Activated CD8-positive, alpha-beta memory T cell treated with anti-CD3 and anti-CD28 coated beads, Interleukin-2, amount 10 ng/mL, durations not matched to agents 7 days and 5 days (primary cell): ENCODE measurements at places on chromosomes 12 and 14. TPM values are rescaled to one million over a fixed set of nuclear protein-coding genes. Genes with fewer than 3 reads are reported as not detected.

GRCh38 chr14:102630405-102630804, 38.0 kb downstream of the RCOR1 start:
- H3K4me1 ChIP-seq, result peaks cover 17% of the 10 kb centered on the region
- no peak for DNase-seq
- H3K27ac ChIP-seq, result no peak overlapping the region
- H3K36me3 ChIP-seq, result peaks cover 5% of the 10 kb centered on the region
- H3K4me3 ChIP-seq, result no peak overlapping the region

GRCh38 chr14:73235531-73236155, 1.7 kb upstream of the PAPLN start:
- no peaks in the 10 kb centered on the region for H3K36me3 ChIP-seq
- H3K4me1 ChIP-seq, result peaks cover 19% of the 10 kb centered on the region

- H3K27me3 ChIP-seq, result no peaks in the 10 kb centered on the region
- no peak for DNase-seq
Measured at GRCh38 chr12:727321-727720, 25.1 kb upstream of the WNK1 start.

- H3K36me3 ChIP-seq, result no peaks in the 10 kb centered on the region
- no peaks in the 10 kb centered on the region for H3K27me3 ChIP-seq
- no peak for DNase-seq
- no peaks in the 10 kb centered on the region for H3K4me1 ChIP-seq
Measured at GRCh38 chr12:87336814-87337336, 692.3 kb downstream of the C12orf50 start.

GRCh38 chr12:102992720-102993119, 35.2 kb downstream of the ASCL1 start:
- peaks cover 12% of the 10 kb centered on the region for H3K4me1 ChIP-seq
- H3K36me3 ChIP-seq, result no peaks in the 10 kb centered on the region
- no peak overlapping the region for H3K4me3 ChIP-seq

- no peak overlapping the region for H3K27ac ChIP-seq
- no peak for DNase-seq
- no peaks in the 10 kb centered on the region for H3K36me3 ChIP-seq
- H3K4me1 ChIP-seq, result no peaks in the 10 kb centered on the region
- H3K4me3 ChIP-seq, result no peak overlapping the region
Measured at GRCh38 chr14:105818712-105819005, 292.3 kb downstream of the TMEM121 start.

GRCh38 chr12:8036346-8036745, 3.8 kb downstream of the FOXJ2 start:
- DNase-seq, result no peak
- peaks cover 64% of the 10 kb centered on the region for H3K4me1 ChIP-seq
- H3K27ac ChIP-seq, result no peak overlapping the region
- peaks cover 10% of the 10 kb centered on the region for H3K36me3 ChIP-seq

- H3K36me3 ChIP-seq, result peaks cover 25% of the 10 kb centered on the region
- no peaks in the 10 kb centered on the region for H3K27me3 ChIP-seq
- H3K27ac ChIP-seq, result no peak overlapping the region
- DNase-seq, result no peak
- H3K4me3 ChIP-seq, result no peak overlapping the region
Measured at GRCh38 chr12:4505376-4505986, 33.2 kb upstream of the RAD51AP1 start.

DNA sequence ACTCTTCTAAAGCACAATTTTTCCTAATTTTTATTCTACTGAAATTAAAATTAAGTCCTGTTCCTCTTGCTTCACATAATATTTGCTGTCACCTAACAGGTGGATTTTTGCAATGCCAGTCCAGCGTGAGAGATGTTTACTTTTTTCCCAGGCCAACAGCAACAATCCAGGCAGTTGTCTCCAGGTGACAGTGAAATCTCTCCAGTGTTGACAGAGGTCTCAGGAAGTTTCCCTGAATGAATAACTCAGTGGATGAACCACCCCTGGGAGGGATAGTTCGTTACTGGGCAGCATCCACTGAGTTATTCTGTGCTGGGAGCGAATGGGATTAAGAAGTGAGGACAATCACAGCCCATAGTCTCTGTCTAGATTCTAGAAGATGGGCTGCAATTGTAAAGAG, 7.1 kb upstream of the NT5DC3 start:
- H3K4me1 ChIP-seq, result peaks cover 3% of the 10 kb centered on the region
- H3K27ac ChIP-seq, result no peak overlapping the region
- no peak overlapping the region for H3K4me3 ChIP-seq
- H3K27me3 ChIP-seq, result peaks cover 13% of the 10 kb centered on the region
- DNase-seq, result no peak

DNA sequence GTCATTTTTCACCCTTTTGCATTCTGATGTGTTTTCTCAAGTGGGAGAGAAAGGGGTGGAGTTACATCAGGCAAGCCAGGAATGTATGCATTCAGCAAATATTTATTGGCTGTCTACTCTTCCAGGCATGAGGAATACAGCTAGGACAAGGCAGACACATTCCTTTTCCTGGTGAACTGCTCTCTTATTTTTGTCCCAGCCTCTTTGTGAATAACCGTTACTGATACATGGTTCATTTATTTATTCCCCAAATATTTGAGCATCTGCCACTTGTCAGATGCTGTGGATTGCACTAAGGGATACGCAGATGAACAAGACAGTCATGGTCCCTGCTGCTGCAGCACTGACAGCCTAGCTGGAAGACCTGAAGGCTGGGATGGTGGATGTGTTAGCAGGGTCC, 6.1 kb downstream of the PELI2 start:
- no peak overlapping the region for H3K27ac ChIP-seq
- peaks cover 1% of the 10 kb centered on the region for H3K36me3 ChIP-seq
- H3K4me3 ChIP-seq, result no peak overlapping the region
- H3K4me1 ChIP-seq, result peaks cover 18% of the 10 kb centered on the region
- DNase-seq, result no peak

- H3K27ac ChIP-seq, result no peak overlapping the region
- no peaks in the 10 kb centered on the region for H3K27me3 ChIP-seq
- no peak overlapping the region for H3K4me3 ChIP-seq
- peaks cover 3% of the 10 kb centered on the region for H3K36me3 ChIP-seq
Measured at GRCh38 chr14:68366656-68367055, 426.2 kb downstream of the ZFP36L1 start.

GRCh38 chr12:77060136-77060882, 5.1 kb downstream of the E2F7 start:
- no peak overlapping the region for H3K4me3 ChIP-seq
- H3K27me3 ChIP-seq, result no peaks in the 10 kb centered on the region
- no peak overlapping the region for H3K27ac ChIP-seq
- H3K4me1 ChIP-seq, result peaks cover 39% of the 10 kb centered on the region

DNA sequence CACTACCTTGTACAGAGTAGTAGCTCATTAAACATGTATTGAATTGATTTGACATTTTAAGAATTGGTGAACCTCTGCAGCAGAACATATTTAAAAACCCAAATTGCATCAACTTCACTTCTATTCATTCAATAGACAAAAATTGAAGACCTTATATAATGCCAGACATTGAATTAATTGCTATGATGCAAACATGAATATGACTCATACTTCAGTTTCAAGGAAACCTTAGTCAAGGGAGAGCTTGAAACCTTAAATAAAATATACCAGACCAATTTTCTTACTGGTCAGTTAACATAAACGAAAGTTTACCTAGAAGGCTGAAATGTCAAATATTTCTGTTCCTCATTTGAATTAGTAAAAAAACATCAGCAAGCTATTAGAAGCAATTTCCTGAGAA, 5.0 kb upstream of the MGAT4C start:
- no peak overlapping the region for H3K4me3 ChIP-seq
- H3K36me3 ChIP-seq, result no peaks in the 10 kb centered on the region
- no peak for DNase-seq
- H3K27me3 ChIP-seq, result no peaks in the 10 kb centered on the region

DNA sequence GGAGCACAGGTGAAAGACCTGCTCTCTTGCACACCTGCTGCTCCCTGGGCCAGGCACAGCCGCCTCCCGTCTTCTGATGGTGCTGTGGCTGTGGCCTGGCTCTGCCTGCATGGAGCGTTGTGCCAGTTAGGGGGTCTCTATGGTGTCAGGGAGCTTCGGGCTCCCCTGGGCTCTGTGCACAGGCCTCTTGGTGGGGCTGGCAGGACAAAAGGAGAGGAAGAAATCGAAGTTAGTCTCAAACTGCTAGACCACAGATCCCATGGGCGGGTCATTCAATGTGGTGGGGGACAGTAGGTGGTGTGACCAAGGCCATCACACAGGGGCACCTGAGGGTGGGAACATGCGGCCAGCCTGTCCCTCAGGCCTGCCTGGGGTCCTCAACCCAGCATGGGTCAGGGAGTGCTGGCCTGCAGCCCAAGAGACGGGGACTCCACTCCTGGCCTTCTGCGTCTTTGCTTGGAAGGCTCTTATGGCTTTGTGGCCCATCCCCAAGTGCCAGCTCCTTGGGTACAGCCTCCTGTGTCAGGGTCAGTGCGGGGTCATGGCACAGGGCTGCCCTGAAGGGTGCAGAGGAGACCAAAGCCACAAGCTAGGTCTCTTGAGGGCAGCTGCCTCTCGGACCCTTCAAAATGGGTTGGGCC, 84.1 kb downstream of the KIF26A start:
- H3K4me1 ChIP-seq, result peaks cover 25% of the 10 kb centered on the region
- no peak overlapping the region for H3K27ac ChIP-seq
- peaks cover 21% of the 10 kb centered on the region for H3K27me3 ChIP-seq

DNA sequence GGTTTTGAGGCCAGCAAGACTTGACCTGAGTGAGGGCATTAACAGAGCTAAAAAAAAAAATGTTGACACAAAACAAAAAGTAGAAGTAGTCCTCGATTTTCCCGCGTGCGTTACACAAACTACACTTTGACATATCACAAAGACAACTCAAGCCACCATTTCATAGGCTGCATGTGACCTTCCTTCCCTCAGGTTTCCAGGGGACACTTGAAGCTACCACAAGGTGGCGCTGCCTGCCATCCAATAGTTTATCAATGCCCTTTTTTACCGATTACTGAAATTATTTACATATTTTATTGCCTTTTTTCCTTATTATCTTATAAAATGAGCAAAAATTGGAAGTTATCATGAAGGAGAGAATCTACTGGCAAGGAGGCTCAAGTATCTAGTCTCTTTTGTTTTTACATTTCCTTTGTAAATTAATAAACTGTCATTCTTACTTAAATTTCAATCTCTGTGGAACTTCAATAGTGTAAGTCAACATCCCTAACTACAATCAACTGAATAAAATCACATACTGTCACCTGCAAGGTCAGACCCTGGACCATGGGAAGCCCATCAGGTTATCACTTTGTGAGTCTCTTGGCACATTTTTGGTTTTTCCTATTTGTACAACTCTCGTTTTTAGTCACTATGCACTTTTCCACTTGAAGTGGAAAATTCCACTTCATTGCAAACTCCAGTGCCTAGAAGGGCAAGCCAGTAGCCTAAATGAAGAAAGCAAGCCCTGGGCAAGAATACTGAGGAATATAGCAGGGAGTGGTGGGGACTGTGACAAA, 84.6 kb upstream of the CPSF6 start:
- peak; percentile 84 for DNase-seq
- H3K27ac ChIP-seq, result peak overlapping the region; percentile 42
- H3K4me1 ChIP-seq, result peaks cover 26% of the 10 kb centered on the region
- H3K4me3 ChIP-seq, result no peak overlapping the region

- H3K27me3 ChIP-seq, result no peaks in the 10 kb centered on the region
- peaks cover 36% of the 10 kb centered on the region for H3K4me1 ChIP-seq
- peak overlapping the region; percentile 39 for H3K4me3 ChIP-seq
- peak; percentile 82 for DNase-seq
- peak overlapping the region; percentile 84 for H3K27ac ChIP-seq
Measured at GRCh38 chr12:64714551-64714968, 44.6 kb downstream of the GNS start.

DNA sequence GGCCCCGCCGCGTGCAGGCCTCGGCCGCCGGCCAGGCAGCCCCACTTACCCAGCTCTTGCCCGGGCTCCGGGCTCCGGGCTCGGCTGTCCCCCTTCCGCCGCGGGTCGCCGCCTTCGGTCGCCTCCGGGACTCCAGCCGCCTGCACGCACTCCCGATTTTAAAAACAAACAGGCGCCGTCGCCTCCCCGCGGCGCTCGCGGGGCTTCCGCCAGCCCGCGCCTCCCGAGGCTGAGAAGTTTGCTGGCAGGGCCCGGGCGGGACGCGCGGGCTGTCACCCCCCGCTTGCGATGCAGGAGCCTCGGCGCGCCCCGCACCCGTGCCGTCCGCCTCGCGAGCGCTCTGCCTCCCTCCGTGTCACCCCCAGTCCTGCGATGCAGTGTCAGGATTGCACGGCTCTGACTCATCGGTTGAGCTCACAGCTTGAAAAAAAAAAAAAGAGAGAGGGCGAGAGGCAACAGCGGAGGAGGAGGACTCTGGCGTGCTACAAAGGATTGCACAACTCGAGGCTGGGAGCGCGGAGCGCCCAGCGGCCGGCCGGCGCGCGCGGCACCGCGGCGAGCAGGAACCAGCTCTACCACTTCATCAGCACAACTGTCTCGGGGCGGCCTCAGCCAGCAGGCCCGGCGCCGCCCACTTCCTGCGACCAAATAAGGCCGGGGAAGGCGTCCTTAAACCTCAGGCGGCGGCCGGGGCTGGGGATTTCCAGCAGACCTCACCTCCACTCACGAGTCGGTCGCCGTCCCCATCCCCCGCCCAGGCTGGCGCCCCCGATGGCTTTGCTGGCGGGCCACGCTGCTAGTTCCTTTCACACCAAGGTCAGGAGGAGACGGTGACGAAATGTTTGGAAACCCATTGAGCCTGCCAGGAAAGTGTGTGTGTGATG, 45.8 kb upstream of the PNMA1 start:
- H3K27me3 ChIP-seq, result no peaks in the 10 kb centered on the region
- peaks cover 11% of the 10 kb centered on the region for H3K36me3 ChIP-seq
- H3K27ac ChIP-seq, result peak overlapping the region; percentile 90
- H3K4me3 ChIP-seq, result peak overlapping the region; percentile 87
- H3K4me1 ChIP-seq, result peaks cover 77% of the 10 kb centered on the region

- H3K4me1 ChIP-seq, result no peaks in the 10 kb centered on the region
- no peaks in the 10 kb centered on the region for H3K36me3 ChIP-seq
- H3K27ac ChIP-seq, result no peak overlapping the region
- no peak for DNase-seq
- no peaks in the 10 kb centered on the region for H3K27me3 ChIP-seq
- no peak overlapping the region for H3K4me3 ChIP-seq
Measured at GRCh38 chr14:81805785-81806184, 272.1 kb upstream of the SEL1L start.

DNA sequence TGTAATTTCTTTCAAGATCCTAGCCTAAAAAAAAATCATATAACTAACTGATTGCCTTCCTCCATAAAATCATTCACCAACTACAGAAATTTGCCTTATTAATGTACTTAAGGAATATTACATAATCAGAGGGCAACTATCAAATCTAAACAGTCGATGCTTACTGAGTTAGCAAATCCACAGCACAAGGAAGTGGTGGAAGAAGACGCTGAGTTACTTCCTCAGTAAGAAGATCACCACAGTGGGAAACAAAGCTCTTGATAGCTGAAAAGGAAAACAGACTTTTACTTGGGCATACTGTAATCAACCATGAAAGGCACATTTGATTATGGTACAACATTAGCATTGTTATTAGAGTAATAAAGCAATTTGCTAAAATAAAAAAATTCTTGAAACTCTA, 48.7 kb downstream of the HEATR5A start:
- H3K4me1 ChIP-seq, result peaks cover 10% of the 10 kb centered on the region
- H3K4me3 ChIP-seq, result no peak overlapping the region
- H3K27ac ChIP-seq, result peak overlapping the region; percentile 38
- H3K27me3 ChIP-seq, result no peaks in the 10 kb centered on the region
- no peak for DNase-seq

The NFATC4 gene
- total RNA-seq, result 1.3 TPM

The MIP gene
- not detected for total RNA-seq

The FANCM gene
- 25.6 TPM for total RNA-seq

The CCDC92 gene
- 19.8 TPM for total RNA-seq

The ARMH4 gene
- not detected for total RNA-seq

The BEGAIN gene
- total RNA-seq, result 1.8 TPM

The LALBA gene
- total RNA-seq, result not detected

The AKAP5 gene
- total RNA-seq, result 23.2 TPM
